ENCODE measurements at places on chromosomes 2 and 18. TPM values are rescaled to one million over a fixed set of nuclear protein-coding genes. Genes with fewer than 3 reads are reported as not detected.

The CUL3 gene
- 41.5 TPM for total RNA-seq

The TRAPPC8 gene
- total RNA-seq = 23.8 TPM

The CABLES1 gene
- 9.0 TPM for total RNA-seq

The PRSS56 gene
- total RNA-seq = not detected

The KCNS3 gene
- 72.5 TPM for total RNA-seq

The MYO3B gene
- total RNA-seq = not detected

The ZNF396 gene
- total RNA-seq = 1.7 TPM

The SNORC gene
- 0.71 TPM for total RNA-seq

The NETO1 gene
- not detected for total RNA-seq

The TSPYL6 gene
- total RNA-seq = not detected

The ATP8B1 gene
- 39.5 TPM for total RNA-seq

The FAM237A gene
- not detected for total RNA-seq

The SCN9A gene
- 0.86 TPM for total RNA-seq

The VIT gene
- total RNA-seq = 34.0 TPM

The PTH2R gene
- total RNA-seq = not detected
